ENCODE measurements at places on chromosomes 12 and 14.

GRCh38 chr12:95802482-95803270 lies 12.1 kb upstream of the NTN4 start:
- DNase-seq = no peak

- no peak for DNase-seq
Measured at GRCh38 chr14:103378038-103378854, 7.0 kb upstream of the MARK3 start.

DNA sequence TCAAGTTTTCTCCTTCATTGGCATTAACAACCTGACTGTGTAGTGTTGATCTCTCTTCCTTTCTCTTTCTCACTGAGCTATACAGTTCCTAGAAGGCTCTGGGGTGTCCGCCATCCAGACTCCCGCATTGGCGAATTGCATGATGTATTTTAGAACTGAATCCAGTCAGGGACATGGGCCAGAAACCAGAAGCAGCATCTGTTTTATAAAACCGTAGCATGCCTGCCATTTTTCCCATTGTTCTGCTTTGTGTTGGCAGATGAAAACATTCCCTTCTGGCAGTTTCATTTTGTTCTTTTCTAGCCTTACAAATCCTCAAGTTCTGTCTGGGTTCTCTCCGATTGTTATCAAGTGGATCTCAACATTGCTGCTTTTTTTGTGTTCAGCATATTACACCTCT lies 268.3 kb upstream of the SEL1L start:
- DNase-seq = no peak

GRCh38 chr12:30823156-30823699 lies 68.5 kb upstream of the CAPRIN2 start:
- peak; percentile 10 for DNase-seq

DNA sequence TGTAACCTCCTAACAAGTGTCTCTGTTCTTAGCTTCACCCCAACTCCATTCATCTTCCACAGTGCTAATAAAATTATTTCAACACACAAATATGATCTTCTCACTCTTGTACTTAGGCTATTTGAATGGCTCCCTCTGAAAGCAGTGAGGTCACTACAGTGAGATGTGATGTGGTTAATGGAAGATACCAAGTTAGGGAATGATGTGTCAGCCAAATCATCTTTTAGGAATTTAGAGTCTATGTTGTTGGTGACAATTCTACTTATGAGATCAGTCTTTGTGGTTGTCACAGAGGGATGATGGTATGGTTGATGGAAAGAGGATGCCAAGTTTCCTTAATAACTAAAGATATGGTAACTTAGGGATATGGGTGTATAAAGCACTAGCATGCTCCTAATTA lies 57.6 kb downstream of the POLR3B start:
- no peak for DNase-seq

DNA sequence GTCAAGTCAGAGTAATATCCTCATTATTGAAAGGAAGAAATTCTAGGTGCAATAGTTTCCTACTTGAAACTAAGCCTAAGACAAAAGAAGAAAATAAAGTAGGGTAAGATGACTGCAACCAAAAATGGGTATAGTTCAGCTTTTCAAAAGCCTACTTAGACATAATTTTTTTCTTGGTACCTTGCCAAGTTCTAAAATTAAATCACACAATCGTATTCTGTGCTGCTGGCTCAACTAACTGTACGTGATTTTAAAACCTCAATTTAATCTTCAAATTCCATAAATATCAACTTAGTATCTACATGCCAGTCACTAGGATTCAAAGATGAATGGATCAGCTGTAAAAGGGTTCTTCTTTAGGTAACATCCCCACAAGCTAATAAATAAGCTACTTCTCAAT lies 56.9 kb downstream of the SCAF11 start:
- DNase-seq = no peak

DNA sequence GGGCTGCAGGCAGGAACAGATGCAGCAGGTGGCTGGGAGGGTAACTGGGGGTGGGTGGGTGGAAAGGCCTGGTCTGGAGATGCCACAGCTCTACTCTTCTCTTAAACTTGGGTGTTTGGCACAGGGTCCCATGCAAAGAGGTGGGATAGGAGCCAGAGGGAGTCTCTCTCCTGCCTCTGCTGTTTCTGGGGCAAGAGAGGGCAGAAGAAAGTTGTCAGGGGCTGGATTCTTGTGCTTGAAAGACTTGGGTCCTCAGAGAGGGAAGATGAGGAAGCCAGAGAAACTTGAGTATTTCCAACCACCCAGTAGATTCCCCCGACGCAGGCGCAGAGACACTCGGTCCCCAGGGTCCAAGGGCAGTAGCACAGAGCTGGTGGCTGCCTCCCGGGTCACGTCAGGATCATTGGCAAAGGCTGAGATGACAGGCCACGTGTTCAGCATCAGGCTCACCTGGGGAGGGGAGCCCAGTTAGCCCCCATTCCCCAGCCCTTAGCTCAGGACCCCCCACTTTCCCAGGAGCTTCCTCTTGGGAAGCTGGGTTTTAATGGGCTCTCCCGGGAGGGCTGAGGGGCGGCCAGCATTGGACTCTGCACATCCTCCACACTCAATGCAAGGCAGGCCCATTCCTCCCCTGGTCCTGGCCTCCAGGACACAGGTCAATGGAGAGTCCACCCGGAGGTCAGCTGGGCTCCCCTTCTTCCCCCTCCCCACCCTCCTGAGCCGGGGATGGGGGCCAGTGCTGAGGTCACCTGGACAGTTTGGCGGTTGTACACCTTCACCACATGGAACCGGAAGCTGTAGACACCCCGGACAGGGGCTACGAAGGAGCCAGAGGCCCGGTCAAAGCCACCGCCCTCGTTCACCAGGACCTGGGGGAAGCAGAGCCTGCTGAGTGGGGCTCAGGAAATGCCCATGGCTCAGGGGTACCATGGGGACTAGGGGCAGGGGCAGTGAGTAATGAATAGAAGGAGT lies 1.6 kb downstream of the CBLN3 start:
- DNase-seq = no peak

DNA sequence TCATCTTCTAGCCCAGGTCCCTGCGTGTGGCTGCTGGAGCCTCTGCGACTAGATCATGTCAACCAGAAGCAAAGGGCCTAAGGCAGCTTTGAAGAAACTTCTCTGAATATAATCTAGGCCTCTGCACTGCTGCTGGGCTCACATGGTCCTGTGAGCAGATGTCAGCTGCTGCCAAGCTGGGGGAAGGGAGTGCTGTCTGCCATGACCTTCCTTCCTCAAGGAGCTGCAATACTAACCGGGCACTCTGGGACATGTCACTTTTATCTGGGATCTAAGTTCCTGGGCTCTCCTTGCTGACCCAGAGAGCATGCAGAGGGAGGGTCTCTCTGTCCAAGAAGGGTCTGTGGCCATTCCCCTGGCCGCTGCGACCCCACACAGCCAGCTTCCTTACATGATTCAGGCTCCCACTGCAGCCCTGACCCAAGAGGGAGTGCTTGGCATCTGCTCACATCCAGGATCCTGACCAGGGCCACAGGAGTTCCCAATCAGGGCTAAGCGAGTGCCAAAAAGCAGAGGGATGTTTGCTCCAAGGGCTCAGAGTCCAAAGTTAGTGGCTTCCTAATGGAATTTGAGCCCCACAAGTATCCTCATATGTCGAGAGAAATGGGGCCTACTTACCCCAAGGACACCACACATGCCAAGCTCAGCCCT lies 74.0 kb downstream of the PLEKHG3 start:
- DNase-seq = no peak

DNA sequence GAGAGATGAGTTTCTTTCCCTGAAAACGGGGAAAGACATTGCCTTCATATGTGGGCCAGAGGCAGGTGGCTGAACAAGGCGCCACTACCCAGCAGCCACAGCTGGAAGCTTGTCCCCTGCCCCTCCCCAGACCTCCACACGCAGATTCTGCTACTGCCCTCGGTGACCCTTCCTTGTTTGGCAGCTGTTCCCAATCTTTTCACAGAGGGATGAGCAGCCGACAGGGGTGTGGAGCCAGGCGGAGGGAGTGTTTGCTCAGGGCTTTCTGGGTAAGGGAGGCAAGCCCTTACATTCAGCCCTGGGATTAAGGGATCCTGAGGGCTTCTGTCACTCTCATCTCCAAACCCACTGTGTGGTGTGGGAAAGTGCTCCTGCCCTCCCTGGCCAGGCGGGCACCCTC lies 4.5 kb upstream of the KRT4 start:
- no peak for DNase-seq

GRCh38 chr14:100762089-100762515 lies 35.4 kb downstream of the DLK1 start:
- DNase-seq = no peak
